Activated naive CD8-positive, alpha-beta T cell treated with anti-CD3 and anti-CD28 coated beads for 36 hours (primary cell): ENCODE measurements at places on chromosomes 5 and 9. TPM values are rescaled to one million over a fixed set of nuclear protein-coding genes. Genes with fewer than 3 reads are reported as not detected.

C9orf152 gene
- total RNA-seq = not detected

DNA sequence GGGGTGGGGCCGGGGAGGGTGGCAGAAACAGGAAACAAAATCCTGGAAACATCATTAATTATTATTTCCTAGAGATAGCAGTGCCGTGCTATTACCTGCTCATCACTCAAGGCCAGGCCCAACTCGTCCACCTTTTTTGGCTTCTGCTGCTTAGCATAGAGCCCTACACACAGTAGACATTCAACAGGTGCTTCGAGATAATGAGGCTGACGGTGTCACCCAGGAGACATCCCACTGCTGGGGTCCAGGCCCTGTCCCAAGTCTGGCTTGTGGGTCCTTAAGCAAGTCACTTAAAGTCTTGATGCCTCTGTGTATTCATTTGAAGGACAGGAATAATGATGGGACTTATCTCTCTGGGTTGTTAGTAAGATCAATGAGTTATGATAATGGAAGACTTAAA is 506.6 kb downstream of the BNC2 start:
- H3K27ac ChIP-seq = no peak overlapping the region
- no peak for DNase-seq
- no peaks in the 10 kb centered on the region for H3K27me3 ChIP-seq
- H3K4me1 ChIP-seq = no peaks in the 10 kb centered on the region
- no peaks in the 10 kb centered on the region for H3K36me3 ChIP-seq
- H3K4me3 ChIP-seq = no peak overlapping the region

DNA sequence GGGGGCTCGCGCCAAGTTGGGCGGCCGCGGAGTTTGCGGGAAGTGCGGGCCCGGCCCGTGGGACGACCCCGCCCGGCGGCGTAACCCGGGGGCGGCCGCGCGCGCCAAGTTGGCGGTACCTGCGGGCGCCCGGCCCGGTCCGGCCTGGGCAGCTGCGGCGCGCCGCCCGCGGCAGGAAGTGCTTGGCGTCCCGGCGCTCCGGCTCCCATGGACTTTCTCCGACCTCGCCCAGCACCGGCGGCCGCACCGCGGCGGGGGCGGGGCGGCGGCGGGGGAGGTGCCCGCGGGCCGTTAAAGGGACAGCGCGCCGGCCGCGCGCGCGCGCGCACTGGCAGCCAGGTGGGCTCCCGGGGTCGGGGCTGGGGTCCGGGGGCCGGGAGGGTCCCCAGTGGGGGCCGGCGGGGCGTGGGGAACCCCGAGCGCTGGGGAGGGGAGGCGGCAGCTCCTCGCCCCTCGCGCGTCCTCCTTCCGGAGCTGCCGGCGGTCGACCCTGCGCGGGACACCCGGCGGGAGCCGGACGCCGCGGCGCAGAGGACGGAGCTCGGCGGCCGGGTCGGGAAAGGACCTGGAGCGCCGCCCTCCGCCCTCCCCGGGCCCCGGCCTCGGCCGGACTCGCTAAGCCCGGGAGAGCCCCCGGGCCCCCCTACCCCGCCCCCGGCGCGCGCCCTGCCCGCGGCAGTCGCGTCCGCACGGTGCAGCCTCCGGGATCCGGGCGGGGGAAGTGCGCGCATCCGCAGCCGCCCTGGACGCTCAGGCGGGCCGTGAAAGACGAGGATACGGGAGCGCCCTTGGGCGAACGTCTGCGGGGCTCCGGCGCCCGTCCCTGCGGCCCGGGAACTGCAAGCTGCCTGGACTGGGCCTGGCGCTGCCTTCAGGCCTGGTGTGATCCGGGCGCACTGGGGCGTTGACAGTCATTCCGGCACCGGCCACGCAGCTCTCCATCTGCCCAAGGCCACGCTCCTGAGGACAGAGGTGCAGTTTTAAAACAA is at the start of gene NACC2:
Gene NACC2, minus strand, starts transcription at position 220 of the 989 bp plus-strand sequence. CDS start 44,768 bp downstream, outside the sequence.
- no peaks in the 10 kb centered on the region for H3K27me3 ChIP-seq
- DNase-seq = peak; percentile 44

- peaks cover 23% of the 10 kb centered on the region for H3K36me3 ChIP-seq
- peaks cover 3% of the 10 kb centered on the region for H3K27me3 ChIP-seq
- peak overlapping the region; percentile 87 for H3K4me3 ChIP-seq
- peak; percentile 63 for DNase-seq
- H3K27ac ChIP-seq = peak overlapping the region; percentile 97
Measured at GRCh38 chr5:142014911-142015584, 2.2 kb upstream of the GNPDA1 start.
